ENCODE measurements at places on chromosomes 6 and 20. TPM values are rescaled to one million over a fixed set of nuclear protein-coding genes. Genes with fewer than 3 reads are reported as not detected.

Gene HAO1
- polyA plus RNA-seq = not detected

Gene CNR1
- polyA plus RNA-seq = 0.32 TPM

GRCh38 chr6:163764565-163764964, 350.0 kb downstream of the QKI start:
- DNase-seq = no peak

- DNase-seq = no peak
These were observed 164.8 kb upstream of the MAN1A1 start for GRCh38 chr6:119514345-119514744.

Gene ABHD16B
- polyA plus RNA-seq = not detected

Measured in forelimb muscle (tissue), 1 donor.